Central memory CD4-positive, alpha-beta T cell (primary cell): ENCODE measurements at places on chromosomes 3 and 15.

- no peak for DNase-seq
Observed at GRCh38 chr3:29822071-29822470, 541.2 kb downstream of the RBMS3 start.

DNA sequence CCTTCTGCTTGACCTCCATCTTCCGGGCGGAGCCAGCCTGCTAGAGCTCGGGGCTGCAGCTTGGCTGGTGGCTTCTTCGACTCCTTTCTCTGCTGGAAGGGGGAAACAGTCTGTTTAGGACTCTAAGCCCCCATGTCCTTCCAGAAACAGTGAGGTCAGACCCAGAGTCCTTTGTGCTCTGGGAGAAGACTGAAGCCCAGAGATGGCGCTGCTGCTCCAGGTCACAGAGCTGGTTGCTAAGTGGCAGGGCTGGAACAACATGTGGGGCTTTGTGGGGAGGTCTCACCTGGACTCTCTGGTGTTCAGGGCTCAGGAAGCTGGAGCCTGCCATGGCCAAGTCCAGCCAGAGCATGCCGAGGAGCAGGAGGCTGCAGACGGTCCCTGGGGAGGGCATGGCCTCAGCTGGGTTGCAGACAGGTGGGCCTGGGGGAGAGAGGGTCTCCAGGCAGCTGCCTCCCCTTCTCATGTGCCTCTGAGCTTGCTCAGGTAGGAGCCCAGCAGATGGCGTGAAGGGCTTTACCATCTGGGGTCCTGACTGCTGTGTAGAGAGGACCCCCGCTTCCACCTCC, 2.9 kb downstream of the GHRL start:
- DNase-seq, result no peak

DNA sequence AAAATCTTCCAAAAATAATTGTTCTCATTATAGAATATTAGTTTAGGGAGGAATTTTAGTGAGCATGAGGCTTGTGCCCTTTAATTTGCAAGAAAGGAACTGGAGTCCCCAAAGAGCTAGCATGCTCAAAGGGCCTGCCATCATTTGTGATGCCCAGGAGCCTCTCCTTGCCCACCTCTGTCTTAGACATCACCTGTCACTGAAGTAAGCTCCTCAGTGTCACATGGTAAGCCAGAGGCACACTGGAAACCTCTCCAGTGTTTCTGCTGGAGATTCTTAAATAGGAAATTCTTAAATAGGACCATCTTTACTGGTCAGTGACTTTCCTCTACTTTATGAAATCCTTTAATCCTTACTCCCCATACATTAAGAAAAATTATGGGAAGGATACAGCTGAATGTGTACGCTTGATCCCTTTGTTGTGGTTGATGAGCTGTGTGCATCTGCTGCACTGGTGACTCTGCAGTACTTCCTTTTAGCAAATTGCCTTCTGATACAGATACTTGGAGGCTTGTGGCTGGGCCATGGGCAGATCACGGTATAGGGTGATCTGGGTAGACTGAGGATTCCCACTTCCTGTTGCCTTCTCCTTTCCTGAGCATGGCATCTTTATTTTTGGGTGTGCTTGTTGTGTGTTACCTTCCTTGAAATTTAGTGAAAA, 197.4 kb downstream of the KLHL25 start:
- DNase-seq, result peak; percentile 33

DNA sequence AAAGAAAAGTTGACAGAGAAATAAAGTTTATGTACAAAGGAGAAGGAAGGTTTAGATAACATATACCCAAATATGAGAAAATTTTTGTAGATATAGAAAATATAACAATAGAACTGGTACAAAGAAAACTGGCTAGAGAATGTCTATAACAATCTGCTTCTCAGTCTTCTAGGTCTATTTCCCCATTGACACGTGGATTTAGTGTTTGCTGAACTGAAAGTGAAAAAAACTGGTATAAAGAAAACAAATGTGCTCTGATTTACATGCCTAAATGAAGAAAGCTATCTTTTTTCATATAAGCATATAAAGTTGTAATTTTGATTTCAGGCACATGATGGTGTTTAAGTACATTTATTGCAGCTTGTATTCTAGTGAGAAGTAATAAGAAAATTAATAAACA, 9.8 kb downstream of the KCNMB2 start:
- DNase-seq, result no peak

DNA sequence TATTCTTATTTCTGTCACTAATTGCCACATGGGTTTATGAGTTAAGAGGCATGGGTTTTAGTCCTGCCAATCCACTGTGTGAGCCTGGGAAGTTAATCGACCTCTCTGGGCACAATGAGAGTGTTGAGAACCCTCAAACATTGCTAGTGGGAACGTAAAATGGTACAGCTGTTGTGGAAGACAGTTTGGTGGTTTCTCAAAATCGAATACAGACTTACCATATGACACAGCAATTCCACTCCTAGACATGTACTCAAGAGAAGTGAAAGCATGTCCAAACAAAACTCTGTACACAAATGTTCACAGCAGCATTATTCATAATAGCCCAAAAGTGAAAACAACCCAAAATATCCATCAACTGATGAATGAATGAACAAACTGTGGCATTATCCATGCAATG, 5.7 kb upstream of the GNB5 start:
- no peak for DNase-seq

DNA sequence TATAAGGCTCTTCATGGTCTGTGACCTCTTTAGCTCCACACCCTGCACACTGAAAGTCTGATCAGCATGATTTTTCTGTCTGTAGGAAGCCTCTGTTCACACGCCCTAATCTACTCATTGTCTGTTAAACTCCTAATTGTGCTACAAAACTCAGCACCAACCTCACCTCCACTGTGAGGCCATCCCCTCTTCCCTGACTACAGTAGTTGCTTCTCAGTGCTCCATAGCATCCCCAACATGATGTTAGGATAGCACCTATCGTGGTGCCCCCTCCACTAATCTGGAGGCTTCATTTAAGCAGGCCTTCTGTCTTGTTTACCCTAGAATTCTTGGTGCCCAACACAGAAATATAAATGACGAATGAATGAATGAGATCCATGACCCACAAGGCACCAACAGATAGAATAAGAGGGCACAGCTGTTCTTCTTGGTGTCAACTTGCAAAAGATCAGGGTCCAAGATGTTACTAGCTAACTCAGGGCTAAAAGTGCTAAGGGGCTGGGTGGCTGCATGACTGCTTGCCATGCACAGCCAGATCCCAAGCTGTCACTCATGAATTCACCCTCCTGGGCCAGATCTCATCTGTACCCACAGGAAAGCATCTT, 55.2 kb upstream of the HEG1 start:
- no peak for DNase-seq
